ENCODE measurements at places on chromosomes 16 and 17.
A peak's percentile ranks its signal among the peaks of the same experiment; 100 is the strongest.

GRCh38 chr17:76088868-76089576 lies 10.0 kb downstream of the ZACN start:
- no peak for DNase-seq

DNA sequence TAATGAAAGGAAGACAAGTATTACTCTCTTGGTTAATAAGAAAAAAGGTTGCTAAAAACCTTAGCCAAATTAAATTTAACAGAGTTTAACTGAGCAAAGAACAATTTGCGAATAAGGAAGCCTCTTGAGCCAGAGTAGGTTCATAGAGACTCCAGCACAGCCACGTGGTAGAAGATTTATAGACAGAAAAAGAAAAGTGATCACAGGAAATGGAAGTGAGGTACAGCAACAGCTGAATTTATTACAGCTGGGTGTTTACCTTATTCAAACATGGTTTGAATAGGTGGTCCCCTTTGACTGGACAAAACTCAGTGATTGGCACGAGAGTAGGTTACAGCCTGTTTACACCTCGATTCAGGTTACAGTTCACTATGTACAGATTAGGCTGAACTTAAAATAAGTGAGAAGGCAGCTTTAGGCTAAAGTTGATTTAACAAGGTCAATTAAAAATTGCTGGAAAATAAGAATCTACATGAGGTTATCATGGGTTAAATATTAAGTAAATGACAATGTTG lies 3.3 kb upstream of the CCL15 start:
- DNase-seq, result no peak

DNA sequence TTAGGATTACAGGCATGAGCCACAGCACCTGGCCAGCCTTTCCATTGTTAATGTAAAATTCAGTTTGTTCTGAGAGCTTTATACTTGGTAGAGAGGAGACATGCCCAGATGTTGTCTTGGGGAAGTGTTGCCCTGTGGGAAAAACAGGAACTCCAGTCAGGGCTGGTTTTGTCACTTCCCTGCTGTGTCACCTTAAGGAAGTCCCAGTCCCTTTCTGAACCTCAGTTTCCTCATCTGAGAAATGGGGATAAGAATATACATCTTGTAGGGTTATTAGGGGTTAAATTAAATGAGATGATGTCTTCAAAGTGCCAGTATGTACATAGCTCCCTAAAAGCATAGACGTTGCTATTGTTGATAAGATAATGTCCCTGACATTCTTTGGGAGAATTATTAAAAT lies 25.3 kb downstream of the CLEC16A start:
- no peak for DNase-seq

- no peak for DNase-seq
Measured at GRCh38 chr17:20282526-20283308, 184.6 kb downstream of the LGALS9B start.

- no peak for DNase-seq
Measured at GRCh38 chr16:31352376-31353115, 2.4 kb upstream of the ITGAX start.

GRCh38 chr17:39165178-39165840 lies 652 bp downstream of the ARL5C start:
- no peak for DNase-seq

DNA sequence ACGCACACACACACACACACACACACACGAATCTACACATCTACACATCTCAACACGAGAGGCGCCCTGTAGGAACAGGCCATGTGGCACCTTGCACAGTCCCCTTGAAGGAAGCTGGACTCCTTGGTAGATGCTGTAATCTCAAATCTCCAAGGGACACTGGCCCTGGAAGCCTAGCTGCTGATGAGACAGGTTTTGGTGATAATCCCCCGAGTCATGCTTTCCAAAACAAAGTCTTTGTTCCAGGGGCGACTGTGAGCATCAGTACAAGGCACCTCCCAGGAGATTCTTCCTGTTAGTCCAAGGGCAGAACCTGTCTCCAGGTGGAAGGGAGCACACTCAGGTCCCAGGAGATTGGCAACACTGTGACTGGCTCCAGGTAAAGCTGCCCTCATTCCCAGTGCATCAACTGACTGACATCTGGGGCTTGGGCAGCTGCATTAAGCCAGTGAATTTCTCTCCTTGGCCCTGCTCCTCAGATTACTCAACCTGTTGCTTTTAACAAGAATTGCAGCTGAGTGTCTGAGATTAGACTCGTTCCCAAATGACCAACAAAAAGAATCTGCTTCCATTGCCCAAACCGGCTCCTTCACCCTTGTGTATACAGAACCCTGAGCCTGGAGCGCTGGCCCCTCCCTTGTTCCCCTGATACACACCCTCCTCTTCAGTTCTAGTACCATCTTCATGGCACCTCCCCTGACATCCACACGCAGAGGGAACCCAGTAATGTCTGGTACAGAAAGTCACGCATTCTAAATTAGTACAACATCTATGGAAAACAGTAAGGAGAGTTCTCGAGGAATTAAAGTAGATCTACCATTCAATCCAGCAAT lies 13.9 kb upstream of the TNRC6C start:
- DNase-seq, result no peak

DNA sequence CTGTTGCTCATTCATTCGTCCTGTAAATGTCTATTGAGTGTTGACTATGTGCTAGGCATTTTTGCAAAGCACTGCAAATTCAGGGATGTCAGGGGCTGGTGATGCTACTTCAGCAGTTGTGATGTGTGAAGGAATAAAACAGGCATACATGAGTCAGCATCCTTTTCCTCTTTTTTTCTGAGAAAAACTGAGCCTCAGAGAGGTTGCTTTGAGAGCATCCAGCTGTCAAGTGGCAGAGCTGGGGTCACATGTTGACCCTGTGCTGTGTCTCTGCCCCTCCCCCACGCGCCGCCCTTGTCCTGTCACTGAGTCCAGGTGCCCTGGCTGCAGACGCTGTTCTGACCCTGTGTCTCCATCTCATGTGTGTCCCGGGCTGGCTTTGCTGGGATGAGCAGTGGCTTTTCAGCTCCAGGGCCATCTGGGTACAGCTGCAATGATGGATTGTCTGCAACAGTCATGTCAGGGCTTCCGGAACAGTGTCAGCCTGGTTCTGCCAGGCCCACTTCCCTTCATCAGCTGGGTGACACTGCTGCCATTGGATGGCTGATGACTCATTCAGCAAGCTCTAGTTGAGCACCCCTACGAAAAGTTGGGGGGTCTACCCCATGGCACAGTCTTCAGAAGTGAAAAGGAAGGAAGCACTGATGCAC lies 14.9 kb downstream of the SEC14L5 start:
- DNase-seq, result peak; percentile 77

DNA sequence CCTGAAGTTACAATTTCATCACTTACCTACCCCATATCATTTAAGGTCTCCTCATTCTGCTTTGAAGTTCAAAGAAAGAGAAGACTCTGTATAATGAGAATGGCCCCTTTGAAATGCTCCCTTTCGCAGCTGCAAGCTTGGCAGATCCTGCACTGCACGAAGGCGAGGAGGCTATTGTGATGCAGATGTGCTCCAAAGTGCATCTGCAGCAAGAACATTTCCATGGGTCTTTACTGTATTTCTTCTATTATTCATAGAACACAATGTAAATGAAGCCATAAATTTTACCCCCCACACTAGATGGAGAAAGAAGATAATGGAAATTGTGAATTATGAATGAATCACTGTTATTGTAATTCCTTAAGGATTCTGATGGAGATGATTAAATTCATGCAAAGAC lies 178.7 kb downstream of the CHD9NB start:
- DNase-seq, result no peak

DNA sequence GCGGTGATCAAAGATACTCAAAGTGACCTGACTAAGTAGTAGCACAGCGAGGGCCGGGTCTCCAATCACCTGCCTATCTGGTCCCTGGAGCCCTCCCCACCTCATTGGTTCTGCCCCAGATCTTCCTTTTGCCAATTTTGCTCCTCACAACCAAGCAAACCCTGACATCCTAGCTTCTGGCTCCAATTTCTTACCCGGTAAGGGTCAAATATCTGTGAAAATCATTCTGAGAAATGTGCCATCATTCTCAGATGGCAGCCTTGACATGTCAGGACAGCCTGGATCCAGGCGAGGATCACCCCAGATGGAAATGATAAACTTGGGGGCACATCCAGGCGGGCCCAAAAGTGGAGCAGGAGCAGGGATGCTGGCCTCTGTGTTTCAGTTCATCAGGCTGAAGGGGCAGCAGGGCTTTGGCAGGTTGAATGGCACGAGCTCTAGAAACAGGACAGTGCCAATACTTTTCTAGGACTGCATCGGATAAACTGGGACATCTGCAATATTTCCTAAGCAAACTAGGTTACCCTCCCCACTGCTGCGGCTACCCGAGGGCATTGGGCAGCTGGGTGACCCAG lies 83.9 kb downstream of the SHISA6 start:
- DNase-seq, result no peak

All from psoas muscle (tissue), 8 donors.